Right renal pelvis (tissue), 4 donors: ENCODE measurements at places on chromosomes 4 and X. TPM values are rescaled to one million over a fixed set of nuclear protein-coding genes. Genes with fewer than 3 reads are reported as not detected.

DNA sequence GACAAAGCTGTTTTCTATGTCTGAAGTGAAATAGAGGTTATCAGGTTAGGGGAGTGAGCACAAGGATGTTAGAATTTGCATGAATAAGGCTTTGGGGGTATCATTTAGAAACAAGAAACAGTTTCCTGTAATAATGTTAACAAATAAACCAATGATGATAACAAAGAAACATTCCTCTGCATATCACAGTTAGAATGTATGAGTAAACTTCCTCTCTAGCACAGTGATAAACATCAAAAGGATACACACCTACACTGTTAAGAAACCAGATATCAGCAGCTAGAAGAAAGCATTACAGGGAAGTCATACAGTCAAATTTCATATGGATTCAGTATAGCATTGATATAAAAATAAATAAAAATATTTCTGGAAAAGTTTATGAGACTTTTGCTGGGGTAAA is 340.0 kb upstream of the MAGEB16 start:
- DNase-seq: no peak

- no peak for DNase-seq
Measured at GRCh38 chr4:108601106-108601505, 19.3 kb upstream of the RPL34 start.

- DNase-seq: no peak
Measured at GRCh38 chrX:32495855-32496254, 715.5 kb downstream of the DMD start.

DNA sequence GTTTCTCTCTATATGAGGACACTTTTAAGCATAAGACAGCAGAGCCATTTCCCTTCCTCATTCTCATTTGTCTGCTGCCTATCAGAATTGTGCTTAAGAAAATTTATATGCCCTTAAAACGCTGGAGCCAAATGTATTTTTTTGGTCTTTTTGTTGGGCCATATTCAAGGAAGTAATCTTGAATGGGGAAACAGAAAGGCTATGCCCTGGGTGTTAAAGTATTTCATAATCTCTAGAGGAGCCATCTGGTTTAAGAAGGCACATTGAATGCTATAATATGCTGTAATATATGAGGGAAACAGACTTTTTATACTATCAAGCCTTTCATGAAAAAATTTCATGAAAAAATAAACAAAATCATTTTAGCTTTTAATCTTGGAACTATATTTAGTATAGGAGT is 4.3 kb downstream of the DMD start:
- no peak for DNase-seq

DNA sequence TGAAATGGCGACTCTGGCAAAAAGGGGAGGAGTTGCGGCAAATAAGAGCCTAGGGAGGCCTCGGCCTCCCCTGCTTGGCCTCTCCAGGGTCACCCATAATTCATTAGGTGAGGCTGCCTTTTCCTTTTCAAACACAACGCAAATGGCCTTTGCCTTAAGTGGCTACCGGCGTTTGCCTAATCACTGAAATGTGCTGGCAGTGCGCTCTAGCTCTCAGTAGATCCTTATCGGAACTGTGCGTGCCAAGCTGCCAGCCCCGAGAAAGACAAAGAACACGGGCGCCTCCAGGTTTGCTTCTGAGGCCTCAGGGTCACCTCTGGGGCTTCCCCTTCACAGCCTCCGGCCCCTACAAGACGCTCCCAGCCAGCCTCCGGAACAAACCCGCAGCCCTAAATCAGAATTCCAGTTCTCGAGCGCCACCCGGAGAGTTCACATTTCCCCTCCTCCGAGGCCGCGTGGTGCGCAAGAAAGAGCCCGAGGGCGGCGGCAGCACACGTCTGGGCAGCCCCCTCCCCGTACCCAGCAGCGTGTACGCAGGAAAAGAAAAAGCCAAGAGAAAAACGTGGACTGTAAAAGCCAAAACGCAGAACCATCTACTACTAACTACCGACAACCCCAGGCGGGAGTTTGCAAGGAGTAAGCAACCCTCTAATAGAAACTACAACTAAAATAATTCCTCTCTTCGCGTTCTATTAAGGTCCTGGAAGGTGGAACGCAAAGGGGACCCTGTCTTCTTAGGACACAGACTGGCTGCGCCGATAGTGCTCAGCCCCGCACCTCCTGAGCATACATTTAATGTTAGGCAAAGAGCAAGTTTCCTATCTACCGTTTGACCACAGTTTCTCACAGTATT is 76.5 kb upstream of the BCOR start:
- no peak for DNase-seq

DNA sequence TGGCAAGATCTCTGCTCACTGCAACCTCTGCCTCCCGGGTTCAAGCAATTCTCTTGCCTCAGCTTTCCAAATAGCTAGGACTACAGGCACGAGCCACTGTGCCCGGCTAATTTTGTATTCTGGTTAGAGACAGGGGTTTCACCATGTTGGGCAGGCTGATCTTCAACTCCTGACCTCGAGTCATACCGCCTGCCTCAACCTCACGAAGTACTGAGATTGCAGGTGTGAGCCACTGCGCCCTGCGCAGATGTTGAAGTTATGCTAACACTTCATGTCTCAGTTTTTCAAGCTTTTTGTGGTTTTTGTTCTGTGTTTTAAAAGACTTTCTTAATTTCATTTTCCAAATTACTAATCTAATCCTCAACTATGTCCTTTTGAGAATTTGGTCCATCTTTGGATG is 154.4 kb upstream of the TLL1 start:
- no peak for DNase-seq

DNA sequence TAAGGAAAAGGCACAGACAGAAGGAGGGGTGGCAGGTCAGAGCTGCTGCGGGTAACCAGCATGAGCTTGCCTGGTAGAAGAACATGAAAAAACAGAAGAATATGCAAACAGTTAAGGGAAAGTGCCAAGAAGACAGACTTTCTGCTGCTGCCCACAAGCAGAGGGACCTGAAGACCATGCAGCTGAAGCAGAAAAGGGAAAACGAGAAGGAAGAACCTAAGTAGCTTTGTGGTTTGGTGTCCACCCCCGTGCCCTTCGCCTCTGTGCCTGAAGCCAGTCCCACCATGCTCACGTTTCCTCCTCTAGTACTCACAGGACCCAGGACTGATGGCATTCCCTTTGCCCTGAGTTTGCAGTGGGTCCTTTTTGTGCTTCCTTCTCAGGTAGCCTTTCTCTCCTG is 62.8 kb downstream of the UBA6 start:
- DNase-seq: no peak

GRCh38 chr4:165053645-165054044 is at the start of gene TRIM75:
Gene TRIM75 (plus strand): TSS chr4:165053866. CDS start chr4:165059148, 5,282 bp downstream.
- no peak for DNase-seq

GRCh38 chrX:22056235-22056634 is 24.1 kb downstream of the PHEX start:
- no peak for DNase-seq

- DNase-seq: no peak
Measured at GRCh38 chr4:87071401-87071800, 136.6 kb downstream of the AFF1 start.

DNA sequence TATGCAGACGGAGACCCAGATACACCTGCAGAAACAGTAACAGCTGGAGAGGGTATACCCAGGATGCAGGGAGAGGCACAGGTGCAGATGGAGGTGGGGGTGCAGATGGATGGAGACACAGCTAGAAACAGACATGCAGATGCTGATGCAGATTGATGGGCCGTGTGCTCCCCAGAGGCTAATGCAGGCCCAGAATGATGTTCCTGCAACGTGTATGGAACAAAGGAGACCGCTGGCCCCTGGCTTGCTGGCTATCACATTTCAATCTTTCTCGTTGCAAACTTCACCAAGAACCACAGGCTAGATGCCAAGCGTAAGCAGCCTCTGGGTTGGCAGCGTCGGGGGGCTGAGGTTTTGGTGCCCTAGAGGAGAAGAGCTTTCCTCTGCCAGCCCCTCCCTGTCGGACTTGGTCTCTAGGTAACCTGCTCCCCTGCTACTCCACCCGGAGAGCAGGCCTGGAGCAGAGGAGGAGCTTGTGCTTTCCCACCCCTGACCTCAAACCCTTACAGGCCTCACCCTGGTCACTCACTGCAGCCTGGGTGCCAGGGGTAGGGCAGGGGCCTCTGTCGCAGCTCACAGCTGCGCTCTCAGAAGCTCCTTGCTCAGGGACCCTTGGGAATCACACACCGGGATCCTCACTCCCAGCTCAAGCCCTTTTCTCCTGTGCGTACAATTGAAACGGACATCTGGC is 69.0 kb upstream of the PSAPL1 start:
- DNase-seq: no peak

DNA sequence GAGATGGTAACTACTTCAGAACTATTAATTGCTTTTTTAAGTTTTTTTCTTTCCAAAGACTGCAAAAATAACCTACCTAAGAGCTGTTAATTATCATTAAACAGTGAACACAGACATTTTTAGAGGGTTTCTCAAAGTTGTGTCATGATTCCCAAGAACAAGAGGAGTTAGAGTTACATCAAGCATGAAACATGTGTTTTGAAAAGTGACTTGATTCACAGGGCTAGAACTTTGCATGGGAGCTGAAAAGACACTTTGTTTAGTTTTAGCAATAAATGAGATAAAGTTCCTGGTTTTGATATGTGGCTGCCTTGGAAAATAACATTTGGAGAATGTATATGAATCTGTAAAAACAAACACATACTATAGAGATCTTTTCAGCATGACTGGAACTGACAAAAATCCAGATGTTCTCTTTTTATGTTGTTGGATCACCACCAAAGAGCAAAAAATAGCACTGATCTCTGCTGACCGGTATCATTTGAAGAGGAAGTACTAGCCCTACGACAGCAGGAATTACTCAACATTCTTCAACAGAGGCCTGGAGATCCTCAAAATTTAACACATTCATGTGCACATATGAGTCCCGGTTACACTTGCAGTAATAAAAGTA is 173.0 kb upstream of the PCDH18 start:
- DNase-seq: peak; percentile 63

GRCh38 chrX:101595739-101596419 is 21.9 kb downstream of the ARMCX6 start:
- DNase-seq: peak; percentile 55

GRCh38 chrX:150513544-150513943 is 54.9 kb upstream of the MTM1 start:
- DNase-seq: no peak

GRCh38 chr4:121998024-121998423 is 46.2 kb upstream of the TRPC3 start:
- DNase-seq: no peak

DNA sequence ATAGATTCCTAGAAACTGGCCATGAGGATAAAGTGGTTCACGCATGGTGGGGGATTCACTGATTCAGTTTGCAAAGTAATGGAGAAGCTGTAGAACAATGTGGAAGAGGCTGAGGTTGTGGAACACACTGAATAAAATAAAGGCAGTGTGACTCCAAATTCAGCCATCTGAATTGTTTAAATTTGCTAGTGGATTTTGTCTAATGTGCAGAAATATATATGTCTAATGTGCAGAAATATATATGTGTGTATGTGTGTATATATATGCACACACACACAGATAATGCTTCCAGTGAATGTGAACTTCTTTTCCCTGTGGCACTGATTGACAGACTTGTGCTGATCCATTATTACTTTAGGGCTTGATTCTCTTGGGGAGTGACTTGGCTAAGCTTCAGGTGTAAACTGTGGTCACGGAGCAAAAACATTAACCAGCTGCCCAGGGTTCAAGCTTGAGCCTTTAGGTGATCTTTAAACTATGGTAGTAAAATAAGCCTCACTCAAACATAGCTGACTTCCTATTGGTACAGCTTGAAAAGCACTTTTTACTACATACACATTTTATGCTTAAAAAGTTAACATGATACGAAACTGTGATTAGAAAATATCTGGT is 3.5 kb downstream of the STBD1 start:
- no peak for DNase-seq

DNA sequence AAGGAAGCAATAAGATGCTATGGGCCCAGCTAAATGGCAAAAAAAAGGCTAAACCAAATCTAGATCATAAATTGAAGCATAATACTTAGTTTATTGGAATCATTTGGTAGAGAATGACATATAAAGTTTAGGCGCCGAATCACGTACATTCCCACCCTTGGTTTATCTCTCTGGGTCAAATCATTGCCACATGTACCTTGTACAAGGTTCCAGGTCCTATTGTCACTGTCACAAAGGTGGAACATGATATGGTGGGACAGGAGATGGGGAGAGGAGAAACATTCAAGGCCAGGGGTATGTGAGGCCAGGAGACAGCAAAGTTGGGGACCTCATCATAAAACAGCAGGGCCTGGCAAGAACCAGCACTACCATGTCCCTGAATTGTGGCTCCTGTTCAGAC is 13.4 kb downstream of the MAML3 start:
- DNase-seq: no peak

DNA sequence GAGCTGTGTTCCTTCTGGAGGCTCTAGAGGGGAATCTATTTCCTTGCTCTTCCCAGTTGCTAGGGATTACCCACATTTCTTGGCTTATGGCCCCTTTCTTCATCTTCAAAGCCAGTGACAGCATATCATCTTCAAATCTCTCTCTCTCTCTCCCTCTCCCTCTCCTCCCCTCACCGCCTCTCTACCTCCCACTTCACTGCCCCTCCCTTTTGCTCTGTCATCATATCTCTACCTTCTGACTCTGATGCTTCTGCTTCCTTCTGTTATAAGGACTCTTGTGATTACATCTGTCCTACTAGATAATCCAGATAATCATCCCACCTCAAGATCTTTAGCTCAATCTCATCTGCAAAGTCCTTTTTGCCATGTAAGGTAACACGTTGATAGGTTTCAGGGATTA is 93.1 kb upstream of the TEX13D start:
- DNase-seq: no peak

DNA sequence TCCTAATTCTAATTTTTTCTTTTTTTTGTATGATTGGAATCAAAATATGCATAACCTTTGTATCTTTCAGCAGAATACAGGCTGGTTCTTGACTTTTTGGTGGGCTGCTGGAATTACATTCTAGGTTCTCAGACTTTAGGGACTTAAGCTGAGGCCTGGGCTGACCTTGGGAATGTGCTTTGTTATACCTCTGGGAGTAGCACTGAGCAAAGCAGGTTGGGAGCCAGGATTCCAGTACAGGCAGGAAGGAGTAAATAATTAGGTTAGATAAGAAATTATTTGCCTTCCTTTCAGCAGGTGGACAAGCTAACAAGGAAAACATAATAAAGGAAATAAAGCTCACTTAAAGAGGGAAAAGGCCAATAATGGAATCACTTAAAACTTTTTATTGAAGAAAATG is 49.9 kb upstream of the SLC4A4 start:
- no peak for DNase-seq

- no peak for DNase-seq
Measured at GRCh38 chr4:89334311-89334710, 26.7 kb upstream of the GPRIN3 start.

TLR2 gene
- polyA plus RNA-seq: 6.2 TPM

SH3BGRL gene
- polyA plus RNA-seq: 202 TPM

CPE gene
- 179 TPM for polyA plus RNA-seq

CYLC1 gene
- not detected for polyA plus RNA-seq

CCDC110 gene
- polyA plus RNA-seq: 2.4 TPM

MRPS18C gene
- 77.4 TPM for polyA plus RNA-seq

NIPAL1 gene
- polyA plus RNA-seq: 12.0 TPM

TCP11X2 gene
- polyA plus RNA-seq: 1.1 TPM

GYPB gene
- 1.8 TPM for polyA plus RNA-seq

ARMCX1 gene
- 54.1 TPM for polyA plus RNA-seq

TCEAL9 gene
- 213 TPM for polyA plus RNA-seq

DRP2 gene
- polyA plus RNA-seq: 2.2 TPM

SORCS2 gene
- polyA plus RNA-seq: 9.0 TPM

NKRF gene
- polyA plus RNA-seq: 17.4 TPM

NONO gene
- 569 TPM for polyA plus RNA-seq

CENPE gene
- polyA plus RNA-seq: 12.2 TPM
